ENCODE measurements at places on chromosomes 12 and 14.

DNA sequence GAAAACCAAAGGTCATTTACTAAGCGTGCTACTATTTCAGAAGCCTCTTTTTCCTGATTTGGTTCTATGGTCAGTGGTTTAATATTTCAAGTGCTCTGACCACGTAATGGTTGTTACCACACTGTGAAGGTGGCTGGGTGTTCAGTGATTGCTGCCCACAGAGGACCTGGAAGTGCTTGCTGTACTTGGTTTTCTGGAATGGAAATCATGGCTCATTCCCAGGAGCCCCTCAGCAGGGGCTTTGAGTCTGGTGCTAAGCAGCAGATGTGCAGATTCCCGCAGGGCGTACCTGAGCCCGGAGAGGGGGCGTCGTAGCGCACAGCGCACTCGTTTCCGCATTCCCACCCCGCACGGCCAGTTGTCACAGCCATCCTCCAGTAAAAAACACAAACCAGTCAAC, 50.5 kb downstream of the TRAF3 start:
- no peak for DNase-seq

GRCh38 chr12:89529738-89530137, 3.9 kb upstream of the POC1B start:
- DNase-seq: no peak

DNA sequence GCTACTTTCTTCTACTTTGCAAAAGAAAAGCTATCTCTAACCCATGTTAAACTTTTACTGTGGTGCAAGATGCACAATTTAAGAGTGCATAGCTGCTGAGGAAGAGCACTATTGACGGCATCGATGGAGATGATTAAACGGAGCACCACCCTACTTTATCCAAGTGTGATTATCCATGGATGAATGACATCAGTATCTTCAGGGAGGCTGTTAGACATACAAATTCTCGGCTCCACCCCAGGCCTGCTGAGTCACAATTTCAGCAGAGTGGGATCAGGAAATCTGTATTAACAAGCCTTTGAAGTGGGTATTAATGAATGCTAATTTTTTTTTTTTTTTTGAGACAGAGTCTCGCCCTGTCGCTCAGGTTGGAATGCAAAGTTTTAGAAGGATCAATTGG, 16.2 kb downstream of the SLC2A14 start:
- no peak for DNase-seq

DNA sequence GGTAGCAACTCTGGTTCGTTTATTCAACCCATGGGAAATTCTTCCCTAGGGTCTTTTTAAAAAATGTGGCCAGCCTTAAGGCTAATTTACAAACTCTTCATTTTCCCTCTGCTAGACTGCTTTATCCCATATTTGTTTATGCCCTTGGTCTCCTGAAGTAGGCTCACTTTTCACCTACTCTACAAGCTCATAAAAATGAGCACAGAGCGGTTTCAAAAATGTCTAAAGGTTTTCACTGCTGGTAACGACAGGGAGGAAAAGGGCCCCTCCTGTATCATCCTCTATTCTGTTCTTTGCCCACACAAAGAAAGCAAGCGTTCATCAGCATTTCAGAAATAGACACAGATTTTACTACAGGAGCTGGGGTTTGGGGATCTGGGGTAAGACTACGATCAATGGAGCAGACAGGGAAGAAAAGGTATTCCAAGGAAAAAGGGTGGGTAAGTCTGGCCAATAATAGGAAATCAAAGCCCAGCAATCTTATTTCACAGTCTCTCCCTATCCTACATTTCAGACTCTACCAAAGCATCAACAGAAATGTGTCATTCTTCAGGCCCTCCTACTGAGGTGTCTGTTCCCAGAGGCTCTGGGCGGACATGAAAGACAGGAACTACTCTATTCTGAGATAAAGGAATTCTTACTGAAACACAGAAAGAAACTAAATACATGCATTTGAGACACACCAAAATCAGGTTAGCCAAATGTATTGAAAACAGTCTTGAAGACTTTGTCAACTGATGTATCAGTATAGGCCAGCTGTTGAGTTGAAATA, 86.4 kb downstream of the SPPL3 start:
- DNase-seq: no peak

DNA sequence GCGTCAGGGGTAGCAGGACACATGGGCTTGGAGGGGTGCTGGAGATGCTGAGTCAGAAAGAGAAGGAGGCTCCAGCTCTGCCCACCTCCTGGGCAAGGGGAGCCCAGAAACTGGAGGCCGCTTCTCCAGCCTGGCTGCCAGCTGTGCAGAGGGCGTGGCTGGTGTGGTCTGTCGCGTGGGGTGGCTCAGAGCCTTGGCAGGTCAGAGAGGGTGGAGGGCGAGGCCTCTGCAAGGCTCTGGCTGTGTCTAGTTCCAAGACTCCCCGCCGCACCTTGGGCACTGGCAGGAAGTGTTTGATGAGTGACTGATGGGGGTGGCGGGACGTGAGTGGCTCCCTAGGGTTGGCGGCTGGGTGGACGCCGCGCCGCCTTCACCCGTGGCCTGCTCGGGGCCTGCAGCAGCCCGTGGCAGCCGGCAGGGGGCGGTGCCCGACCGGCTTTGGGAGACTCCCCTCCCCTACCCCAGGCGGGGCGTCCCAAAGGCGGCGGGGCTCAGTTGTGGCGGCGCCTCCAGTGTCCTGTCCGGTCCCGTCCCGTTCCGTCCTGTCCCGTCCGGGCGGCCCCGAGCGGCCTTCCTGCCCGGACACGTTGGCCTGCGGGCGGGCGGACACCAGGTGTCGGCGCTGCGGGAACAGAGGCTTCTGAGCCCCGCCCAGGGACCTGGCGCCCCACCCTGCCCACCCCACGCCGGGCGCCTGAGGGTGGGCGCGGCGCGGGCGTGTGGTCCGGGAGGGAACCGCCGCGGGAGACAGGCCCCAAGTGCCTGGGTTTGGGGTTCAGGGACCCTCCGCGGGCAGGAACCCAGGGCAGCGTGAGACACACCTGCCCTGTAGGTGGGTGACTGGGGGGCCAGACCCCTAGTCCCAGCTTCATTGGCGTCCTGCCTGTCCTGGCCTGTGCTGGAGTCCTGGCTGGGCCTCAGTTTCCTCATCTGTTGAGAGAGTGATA, 39.7 kb downstream of the KRT80 start:
- DNase-seq: no peak

GRCh38 chr14:43914041-43914693, 592.9 kb downstream of the FSCB start:
- no peak for DNase-seq

Data from BJ (cell line).